ENCODE measurements at places on chromosomes 5 and 9.

GRCh38 chr9:109133533-109133932 lies 13.8 kb upstream of the TMEM245 start:
- DNase-seq: no peak

- no peak for DNase-seq
These were observed 20.6 kb upstream of the IL7R start for GRCh38 chr5:35835796-35836742.

GRCh38 chr9:68844631-68845612 lies 139.9 kb downstream of the PIP5K1B start:
- DNase-seq: peak; percentile 67

- no peak for DNase-seq
These were observed 56.1 kb downstream of the ITGA2 start for GRCh38 chr5:53045263-53045662.

GRCh38 chr9:111853450-111853827 lies 43.2 kb upstream of the UGCG start:
- no peak for DNase-seq

- DNase-seq: no peak
These were observed 58.9 kb downstream of the TTC39B start for GRCh38 chr9:15248081-15248480.

DNA sequence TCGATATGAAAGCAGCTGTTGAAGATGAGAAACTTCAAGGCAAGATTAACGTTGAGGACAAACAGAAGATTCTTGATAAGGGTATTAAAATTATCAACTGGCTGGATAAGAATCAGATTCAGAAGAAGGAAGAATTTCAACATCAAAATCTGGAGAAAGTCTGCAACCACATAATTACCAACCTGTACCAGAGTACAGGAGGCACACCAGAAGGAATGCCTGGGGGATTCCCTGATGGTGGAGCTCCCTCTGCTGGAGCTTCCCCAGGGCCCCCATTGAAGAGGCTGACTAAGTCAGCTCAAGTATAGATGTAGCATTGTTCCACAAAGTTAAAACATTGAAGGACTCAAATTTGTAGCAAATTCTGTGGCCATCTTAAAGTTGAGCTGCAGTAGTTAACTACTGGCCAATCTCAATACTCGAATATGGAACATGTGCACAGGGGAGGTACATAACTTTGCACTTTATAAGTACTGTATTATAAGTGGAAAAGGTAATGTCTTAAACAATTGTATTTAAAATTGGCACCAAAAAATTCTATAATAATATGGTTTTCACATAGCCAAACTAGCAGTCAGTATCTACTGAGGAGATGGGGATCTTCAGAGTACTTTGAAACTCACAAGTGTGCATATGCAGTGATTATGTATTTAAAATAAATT lies 237.5 kb downstream of the CHSY3 start:
- no peak for DNase-seq

DNA sequence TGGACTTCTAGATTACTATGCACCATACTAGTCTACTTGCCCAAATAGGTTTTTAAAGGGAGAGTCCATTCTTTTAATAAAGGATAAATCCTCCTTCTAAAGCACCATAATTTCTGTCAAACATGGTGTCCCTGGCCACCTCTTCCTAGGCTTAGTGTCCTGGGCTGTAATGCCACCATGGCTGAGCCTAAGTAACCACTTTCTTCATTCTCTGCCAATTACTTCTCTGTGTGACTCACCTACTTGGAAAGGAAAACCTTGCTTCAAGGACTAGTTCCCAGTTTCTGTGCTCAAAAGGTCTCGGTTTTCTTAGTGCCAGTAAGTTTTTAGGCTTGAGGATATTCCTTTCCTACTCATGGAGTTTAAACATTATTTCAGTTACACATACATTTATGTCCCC lies 273.4 kb downstream of the DENND1A start:
- DNase-seq: no peak

DNA sequence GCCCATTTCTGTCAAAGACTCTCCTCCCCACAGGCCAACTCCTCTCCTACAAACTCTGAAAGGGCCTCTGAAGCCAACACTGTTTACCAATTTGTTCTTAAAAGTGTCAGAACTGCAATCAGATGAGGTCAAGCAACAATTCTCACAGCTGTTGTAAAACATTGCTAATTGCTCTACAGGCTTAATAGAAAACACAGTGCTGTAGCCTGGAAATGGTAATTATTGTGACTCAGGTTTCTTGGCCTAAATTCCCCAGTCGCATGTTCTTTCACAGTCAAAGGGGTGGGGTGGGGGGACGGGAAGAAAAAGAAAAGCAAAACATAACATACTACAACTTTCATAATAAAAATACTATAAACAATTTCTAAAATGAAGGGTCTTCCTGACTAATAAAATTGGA lies 343.2 kb downstream of the DMAC1 start:
- DNase-seq: no peak

DNA sequence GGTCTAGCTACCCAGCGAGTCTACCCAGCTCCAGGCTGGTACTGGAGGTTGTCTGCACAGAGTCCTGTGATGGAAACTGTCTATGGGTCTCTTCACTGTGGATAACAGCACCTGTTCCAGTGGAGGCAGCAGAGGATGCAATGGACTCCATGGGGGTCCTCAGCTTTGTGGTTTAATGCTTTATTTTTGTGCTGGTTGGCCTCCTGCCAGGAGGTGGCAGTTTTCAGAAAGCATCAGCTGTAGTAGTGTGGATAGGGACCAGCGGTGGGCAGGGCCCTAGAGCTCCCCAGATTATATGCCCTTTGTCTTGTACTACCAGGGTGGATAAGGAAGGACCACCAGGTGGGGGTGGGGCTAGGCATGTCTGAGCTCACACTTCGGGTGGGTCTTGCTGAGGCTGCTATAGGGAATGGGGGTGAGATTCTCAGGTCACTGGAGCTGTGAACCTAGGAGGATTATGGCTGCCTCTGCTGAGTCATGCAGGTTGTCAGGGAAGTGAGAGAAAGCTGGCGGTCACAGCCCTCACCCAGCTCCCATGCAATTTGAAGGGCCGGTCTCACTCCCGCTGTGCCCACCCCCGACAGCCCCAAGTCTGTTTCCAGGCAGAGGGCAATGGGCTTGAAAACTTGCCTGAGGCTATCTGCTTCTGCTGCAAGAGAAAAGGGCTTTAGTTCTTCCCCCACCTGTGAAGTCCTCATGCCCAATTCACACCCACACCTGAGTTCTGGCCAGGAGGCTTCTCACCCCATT lies 397.1 kb downstream of the TLE1 start:
- no peak for DNase-seq

DNA sequence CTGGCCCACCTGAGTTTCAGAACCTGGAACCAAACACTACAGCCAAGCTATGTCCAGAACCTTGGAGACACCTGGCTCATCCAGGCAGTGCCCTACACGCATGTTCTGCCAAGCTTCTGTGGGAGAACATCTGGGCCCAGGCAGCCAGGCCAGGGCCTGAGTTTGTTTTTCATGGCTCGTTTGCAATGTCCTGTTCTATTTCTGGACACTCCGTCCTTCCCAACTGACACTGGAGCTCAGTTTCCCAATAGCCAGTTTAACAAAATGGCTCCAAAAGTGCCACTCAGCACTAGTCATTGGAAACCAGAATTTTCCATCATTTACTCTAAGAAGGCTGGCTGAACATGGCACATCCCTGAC lies 38.6 kb downstream of the SH3RF2 start:
- DNase-seq: no peak

GRCh38 chr5:9610969-9611368 lies 19.2 kb downstream of the TAS2R1 start:
- DNase-seq: no peak

GRCh38 chr9:4090491-4090890 lies 209.4 kb downstream of the GLIS3 start:
- no peak for DNase-seq

- no peak for DNase-seq
These were observed 42.2 kb downstream of the PRLR start for GRCh38 chr5:35188031-35188457.

GRCh38 chr9:134346151-134346550 lies 19.9 kb downstream of the RXRA start:
- DNase-seq: no peak

DNA sequence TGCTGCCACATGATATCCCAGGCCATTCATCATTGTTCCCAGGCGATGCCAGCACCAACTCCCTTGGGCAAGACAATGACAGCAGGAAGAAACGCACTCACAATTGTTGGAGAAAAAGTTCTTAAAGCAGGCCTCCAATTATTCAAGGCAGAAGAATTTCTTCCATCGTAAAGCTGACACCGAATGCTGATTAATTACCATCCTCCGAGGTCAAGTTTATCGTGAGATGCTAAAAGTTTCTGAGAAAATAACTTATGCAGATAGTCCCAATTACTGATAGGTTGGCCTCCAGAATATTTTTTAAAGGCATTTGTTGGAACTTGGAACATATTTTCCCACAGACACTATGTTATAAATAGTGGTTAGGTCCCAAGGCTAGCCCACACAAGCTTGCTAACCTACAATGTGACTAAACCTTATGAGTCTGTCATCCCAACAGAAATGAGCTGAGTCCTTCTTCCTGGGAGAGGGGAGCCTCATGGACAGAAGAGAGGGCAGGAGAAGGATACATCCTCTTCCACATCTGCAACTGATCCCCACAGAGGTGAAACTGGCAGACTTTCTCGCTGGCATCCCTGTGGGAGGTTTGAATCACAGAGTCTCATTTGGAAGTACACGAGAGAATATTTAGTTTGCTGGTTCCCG lies 202.4 kb upstream of the TBC1D2 start:
- DNase-seq: no peak

DNA sequence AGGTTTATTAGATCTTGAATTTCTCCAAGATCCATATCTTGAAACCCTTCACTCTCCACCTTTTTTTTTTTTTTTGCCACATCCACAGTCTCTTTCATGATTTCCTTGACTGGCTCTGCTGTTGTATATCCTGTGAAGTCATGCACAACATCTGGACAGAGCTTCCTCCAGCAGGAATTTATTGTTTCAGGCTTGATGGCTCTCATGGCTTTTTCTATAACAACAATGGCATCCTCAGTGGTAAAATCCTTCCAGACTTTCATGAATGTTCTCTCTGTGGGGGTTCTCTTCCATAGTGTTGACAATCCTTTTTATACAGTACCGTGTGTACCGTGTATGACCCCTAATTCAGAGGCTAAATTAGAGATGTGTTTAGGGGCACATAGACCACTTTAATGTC lies 24.0 kb downstream of the RANBP17 start:
- DNase-seq: no peak

DNA sequence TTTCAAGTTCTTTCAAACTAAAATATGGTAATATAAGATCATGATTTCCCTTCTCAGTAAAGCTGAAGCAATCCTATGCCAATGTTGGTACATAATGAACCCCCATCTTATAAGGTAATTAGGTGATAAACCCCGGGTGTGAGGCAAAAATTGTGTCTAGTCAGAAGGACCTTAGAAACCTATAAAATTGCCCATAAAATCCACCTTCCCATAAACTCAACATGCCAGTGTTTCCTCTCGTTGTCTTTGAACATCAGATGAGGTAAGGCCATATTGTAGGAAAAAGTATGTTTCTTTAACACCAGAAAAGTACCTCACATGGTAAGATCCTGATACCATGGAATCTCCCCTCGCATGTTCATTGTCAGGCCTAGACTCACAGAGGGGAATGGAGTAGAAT lies 43.3 kb downstream of the SNCAIP start:
- DNase-seq: no peak

- peak; percentile 78 for DNase-seq
These were observed 4.5 kb downstream of the LEAP2 start for GRCh38 chr5:132877938-132878337.

GRCh38 chr9:98226957-98227356 lies 28.5 kb downstream of the TBC1D2 start:
- no peak for DNase-seq

DNA sequence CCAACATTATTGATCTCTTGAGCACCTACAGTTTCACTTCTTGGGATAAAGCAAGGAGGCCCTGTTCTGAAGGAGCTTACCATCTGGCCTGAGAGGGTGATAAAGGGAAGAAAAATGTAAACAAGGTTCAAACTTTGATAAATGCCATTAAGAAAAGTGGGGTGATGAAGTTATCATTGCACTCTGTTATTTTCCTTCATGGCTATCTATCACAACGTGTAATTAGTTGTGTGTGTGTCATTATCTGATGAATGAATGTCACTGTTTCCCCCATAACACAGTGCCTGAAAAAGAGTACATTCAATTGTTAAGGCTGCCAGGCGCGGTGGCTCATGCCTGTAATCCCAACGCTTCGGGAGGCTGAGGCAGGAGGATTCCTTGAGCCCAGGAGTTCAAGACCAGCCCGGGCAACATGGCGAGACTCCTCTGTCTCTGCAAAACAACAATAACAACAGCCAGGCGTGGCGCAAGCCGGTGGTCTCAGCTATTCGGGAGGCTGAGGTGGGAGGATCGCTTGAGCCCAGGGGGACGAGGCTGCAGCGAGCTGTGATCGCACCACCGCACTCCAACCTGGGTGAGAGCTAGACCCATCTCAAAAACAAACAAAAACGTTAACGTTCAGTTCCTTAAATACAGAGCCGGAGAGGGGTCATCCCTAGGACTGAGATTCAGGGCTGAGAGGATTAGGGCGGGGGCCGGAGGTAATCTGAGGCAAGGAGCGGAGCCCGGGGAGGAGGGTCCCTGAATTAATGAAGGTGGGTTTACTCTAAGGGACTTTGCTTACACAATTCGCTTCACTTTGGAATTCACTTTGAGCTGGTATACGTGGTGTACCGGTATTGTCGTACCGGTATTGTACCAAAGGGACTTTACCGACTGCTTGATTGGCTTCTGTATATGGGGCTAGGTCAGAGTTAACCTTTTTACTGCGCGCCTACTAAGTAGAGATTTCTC lies 917 bp downstream of the NHP2 start:
- DNase-seq: no peak

- no peak for DNase-seq
These were observed 41.8 kb downstream of the CAST start for GRCh38 chr5:96703995-96704394.

DNA sequence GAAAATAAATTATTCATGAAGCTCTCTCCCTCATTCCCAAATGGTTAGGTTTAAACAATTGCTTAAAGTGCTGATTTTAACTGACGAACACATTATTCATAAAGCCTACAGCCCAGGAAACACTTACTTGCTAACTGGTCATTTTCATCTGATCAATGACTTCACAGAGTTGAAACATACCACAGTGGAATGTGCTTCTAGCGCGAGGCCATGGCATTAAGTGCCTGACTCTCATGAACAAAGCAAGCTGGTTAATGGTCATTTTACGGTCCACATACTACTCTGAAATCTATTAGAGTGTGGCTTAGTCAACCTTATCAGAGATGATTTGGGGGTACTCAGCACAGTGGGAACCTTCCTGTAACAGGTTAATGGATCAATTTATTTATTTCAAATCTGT lies 114.6 kb downstream of the MED27 start:
- DNase-seq: no peak
